CD4-positive, alpha-beta memory T cell (primary cell): ENCODE measurements at places on chromosomes 1 and 21.
A peak's percentile ranks its signal among the peaks of the same experiment; 100 is the strongest.

GRCh38 chr1:91827459-91828321 lies 58.3 kb downstream of the TGFBR3 start:
- no peak for DNase-seq

- no peak for DNase-seq
Observed at GRCh38 chr1:229003233-229004031, 267.5 kb upstream of the RAB4A start.

GRCh38 chr1:228794173-228794572 lies 58.9 kb downstream of the RHOU start:
- peak; percentile 23 for DNase-seq

- DNase-seq: no peak
Observed at GRCh38 chr1:57422271-57423134, 1.4 kb downstream of the DAB1 start.

DNA sequence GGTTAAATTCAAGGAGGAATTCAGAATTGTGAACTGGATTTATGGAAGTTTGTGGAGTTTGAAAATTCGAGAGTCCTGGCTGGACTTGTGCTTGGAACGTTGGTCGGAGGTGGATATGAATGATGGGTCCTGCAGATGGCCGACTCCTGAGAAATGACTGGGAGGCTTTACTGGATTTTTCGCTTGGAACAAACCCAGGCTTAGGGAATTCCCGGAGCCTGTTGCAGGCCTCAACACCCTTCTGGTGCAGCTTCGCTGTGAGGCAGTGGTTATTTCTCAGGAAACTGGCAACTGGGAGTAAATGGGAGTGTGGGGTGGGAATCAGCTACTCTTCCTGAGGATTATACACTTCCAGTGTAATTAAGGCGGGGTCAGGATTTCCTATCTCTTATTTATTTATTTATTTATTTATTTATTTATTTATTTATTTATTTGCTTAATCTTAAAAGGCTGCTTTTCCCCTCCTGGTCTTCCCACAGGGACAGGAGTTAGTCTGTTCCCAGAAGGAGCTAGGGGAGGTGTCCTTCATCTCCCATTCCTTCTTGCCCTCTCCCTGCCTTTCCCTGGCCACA lies 21.1 kb downstream of the MAPKAPK2 start:
- no peak for DNase-seq

GRCh38 chr1:28136922-28137613 lies 39.4 kb downstream of the PTAFR start:
- DNase-seq: no peak

DNA sequence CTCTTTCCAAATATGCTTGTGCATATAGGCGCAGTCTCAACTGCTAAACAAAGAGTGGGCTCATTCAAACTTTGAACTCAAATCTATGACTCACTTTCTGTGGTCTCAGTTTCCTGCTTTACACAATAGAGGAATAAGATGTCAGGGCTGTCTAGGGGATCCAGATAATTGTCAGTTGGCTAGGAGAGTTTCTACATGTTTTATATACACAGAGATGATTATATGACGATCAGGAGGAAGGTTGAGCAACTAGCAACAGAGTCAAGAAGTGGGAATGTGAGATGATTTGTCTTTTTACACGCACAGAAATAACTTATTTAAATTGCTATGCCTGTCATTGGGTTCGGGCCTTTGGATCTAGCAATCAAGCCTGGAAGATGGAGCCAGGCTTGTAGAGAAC lies 299.4 kb upstream of the LYPLAL1 start:
- DNase-seq: no peak

DNA sequence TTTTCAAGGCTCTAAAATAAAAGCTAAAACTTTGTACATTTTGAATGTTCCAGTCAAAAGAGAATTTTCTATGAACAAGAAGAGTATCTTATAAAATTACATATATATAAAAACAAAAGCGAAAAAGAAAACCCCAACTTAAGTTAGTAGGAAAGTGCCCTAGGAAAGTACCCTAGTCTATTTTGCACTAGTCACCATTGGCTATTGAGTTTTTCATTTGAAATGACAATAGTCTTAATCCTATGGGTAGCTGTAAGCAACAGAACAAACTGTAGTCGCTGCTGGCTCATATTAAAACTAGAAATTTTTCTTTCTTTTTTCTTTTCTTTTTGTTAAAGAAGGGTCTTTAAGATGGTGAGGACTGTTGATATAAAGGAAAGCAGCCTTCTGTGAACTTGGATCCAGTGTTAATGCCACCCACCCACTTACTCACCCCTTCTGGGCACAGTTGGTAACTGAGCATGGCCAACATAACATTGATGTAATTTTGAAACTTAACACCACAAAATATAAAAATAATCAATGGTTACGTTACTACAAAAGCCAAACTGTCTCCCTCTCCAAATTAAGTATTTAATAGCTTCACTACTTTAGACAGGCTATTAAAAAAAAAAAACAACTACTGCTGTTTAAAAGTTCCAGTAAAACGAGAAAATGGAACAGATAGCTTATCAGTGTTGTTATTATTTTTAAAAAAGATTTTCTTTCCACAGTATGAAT lies 177.0 kb downstream of the EIF4G3 start:
- no peak for DNase-seq

- no peak for DNase-seq
Observed at GRCh38 chr1:48040154-48040553, 43.0 kb upstream of the TRABD2B start.

GRCh38 chr1:166947398-166948043 lies 27.8 kb downstream of the ILDR2 start:
- no peak for DNase-seq

DNA sequence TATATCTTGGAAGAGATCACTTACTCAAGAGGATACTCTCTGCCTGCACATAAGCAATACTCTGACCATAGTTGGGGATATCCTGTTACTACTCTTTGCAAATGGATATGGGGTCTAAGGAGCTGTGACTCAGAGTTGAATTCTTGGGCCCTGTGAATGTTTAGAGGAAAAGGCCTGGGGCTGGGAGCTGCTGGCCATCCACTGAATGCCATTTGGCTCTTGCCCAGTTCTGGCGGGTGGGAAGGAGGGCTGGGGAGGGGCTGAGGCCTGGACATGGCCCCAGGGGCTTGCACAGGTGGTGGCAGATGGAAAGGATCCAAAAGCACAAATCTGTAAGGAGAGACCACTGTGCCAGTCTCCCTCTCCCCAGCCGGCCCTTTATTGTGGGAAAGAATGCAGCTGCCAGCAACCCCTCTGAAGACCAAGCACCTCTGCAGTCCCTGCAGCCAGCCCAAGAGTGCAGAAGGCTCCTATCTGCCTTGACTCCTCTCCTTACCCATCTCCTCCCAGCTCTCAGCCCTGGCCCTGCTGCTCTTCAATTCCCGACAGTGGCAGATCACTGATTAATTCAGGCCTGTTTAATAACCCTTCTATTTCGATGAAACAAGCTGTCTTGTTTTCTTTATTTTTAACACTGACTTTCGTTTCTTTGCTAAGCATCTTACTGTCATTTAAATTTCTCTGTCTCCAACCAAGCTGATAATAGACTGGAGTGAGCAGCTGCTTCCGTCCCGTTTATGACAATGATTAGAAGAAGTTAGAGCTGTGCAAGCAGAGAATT lies 12.1 kb downstream of the PLXNA2 start:
- DNase-seq: no peak
